ENCODE measurements at places on chromosomes 4 and X. TPM values are rescaled to one million over a fixed set of nuclear protein-coding genes. Genes with fewer than 3 reads are reported as not detected.

Gene CRLF2
- polyA plus RNA-seq: not detected

Gene PCYT1B
- 1.7 TPM for polyA plus RNA-seq

Gene PABPC1L2B
- polyA plus RNA-seq: not detected

GRCh38 chr4:168908851-168909273, 101.2 kb downstream of the CBR4 start:
- DNase-seq: peak; percentile 83

DNA sequence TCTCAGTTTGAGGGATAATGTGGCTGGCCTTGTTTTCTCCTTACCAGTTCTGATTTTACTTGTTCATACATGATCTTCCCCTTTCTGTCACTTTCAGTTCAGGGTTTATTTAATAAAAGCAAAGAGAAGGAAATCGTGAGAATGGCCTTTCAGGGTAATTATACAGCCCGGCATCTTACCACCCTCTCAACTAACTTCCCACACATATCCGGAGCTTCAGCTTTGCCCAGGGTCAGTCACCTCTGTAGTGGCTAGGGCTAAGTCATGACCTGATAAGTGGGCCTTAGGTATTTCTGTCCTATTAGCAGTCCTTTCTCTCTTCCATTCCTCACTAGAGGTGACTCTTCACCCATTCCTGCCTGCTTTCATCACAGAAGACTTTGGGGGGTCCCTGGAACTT, 15.8 kb downstream of the TRPC5 start:
- no peak for DNase-seq

DNA sequence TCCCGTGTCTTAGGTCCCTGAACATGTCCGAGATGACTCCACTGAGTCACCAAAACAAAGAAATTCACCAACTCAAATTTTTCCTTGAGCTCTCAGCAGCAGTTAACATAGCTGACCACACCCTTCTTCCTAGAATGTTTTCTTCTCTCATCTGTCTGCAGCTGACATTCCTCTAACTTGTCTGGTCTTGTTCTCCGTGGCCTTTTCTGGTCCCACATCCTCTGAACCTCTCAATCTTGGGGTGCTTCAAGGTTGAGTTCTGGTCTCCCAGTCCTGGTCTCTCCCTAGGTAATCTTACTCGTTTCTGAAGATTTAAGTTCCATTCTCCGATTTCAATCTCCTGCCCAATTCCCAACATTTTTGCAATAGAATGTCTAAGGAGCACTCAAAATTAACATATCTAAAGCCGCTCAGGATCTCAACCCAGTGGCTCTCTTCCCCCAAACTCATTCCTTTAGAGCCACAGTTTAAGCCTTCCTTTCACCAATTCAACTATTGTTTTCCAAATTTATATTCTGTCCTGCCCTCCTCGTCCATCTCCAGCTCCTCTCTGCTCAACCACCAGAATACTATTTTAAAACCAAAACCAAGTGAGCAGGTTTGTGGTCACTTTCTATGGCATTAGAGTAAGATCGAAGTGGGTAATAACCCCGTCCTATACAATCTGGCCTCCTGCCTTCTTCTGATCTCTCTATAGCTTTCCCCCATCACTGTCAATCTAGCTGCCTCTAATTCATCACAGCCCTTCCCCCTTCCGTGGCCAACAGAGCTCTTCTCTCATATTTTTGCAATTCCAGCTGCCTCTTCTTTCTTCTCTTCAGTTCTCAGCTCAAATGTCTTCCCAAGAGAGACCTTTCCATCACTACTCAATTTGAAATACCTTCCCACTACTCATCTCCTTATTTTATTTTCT, 1.2 kb downstream of the TRIML2 start:
- DNase-seq: no peak

GRCh38 chrX:36575670-36576069, 432.5 kb upstream of the FAM47C start:
- no peak for DNase-seq

DNA sequence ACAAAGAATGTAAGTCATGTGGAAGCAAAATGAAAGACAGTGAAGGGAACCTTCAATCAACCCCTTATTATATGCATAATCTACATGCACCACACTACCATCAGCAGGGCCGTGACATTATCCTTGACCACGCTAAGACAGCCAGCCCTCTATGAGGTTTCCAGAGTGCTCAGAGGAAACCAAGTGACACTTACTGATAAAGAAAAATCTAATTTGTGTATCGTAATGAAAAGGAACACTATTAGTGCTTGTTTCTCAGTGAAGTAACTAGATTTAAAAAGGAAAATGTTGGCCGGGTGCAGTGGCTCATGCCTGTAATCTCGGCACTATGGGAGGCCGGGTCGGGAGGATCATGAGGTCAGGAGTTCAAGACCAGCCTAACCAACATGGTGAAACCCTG, 56.4 kb downstream of the ABCG2 start:
- no peak for DNase-seq

GRCh38 chrX:94058728-94059382, 384.8 kb downstream of the FAM133A start:
- DNase-seq: peak; percentile 1

DNA sequence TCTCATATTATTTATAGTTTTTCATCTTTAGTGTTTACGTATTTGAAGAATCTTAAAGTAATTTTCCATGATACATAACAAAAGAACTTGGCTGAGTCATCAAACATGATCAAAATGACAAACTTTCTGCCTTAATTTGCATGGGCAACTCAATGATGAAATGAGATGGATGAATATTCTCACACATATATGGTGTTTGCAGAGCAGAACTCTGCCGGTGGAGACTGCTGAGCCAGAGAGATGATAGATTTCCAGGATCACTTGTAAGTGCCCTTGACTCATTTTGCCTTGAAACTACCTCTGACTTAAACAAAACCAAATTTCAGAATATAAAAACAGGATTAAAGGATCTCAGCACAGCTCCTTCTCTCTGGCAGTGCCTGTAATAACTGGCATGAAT, 38.2 kb downstream of the TRPC3 start:
- DNase-seq: no peak

- no peak for DNase-seq
These were observed 81.5 kb downstream of the QRFPR start for GRCh38 chr4:121299367-121299766.

DNA sequence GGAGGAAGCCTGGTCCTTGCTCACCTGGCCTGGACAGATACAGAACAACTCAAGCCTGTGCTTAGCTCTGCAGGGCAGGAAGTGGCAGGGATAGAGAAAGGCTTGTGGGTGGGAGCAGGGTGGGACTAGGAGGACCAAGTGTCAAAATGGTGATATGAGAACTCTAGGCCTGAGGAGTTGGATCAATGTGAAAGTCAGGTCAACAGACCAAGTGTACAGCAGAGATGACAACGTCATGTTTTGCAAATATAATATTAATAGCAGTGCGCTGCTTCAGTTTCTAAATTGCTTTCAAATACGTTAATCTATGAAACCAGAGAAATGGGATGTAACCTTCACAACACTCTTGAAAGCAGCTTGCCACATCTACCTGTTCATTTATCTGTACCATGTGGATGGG, 114.2 kb upstream of the MAP3K15 start:
- DNase-seq: no peak

Measured in muscle of arm (tissue), 14 donors.